ENCODE measurements at places on chromosomes 13 and 19.

GRCh38 chr19:50500753-50501151 lies 10.2 kb downstream of the JOSD2 start:
- no peak for DNase-seq

DNA sequence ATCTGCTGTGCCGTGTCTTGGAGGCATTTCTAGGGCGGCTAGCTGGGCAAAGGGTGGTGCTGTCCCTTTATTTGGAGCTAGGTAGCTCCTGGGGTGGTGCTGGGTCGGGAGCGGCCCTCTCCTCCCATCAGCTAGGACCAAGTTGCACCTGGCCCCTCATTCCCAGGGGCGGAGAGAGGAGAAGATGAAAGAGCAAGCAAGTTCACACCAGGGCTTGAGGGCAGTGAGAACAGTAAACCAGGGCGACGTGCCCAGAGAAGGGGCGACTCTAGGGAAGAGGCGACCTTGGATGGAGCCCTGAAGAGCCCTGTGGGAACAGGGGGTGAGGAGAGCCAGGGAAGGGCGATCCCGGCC lies 17.0 kb upstream of the KCNN1 start:
- DNase-seq = peak; percentile 64

- DNase-seq = no peak
These were observed 836 bp upstream of the BST2 start for GRCh38 chr19:17406046-17406886.

DNA sequence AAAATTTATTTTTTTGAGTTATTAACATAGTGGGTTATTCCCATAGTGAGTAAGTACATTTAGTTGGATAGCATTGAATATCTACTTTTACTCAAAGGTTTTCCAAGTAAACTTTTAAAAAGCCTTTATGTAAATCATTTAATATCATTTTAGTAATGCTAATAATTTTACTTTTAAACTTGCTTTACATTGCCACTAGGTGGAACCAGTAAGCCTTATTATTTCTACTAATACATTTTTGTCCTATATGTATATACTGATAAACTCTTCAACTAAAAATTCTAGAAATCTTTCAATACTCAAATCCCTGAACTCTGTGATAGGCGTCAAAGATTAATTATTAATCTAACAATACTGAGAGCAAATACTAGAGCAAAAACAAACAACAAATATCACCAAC lies 1709.2 kb upstream of the PCDH20 start:
- peak; percentile 34 for DNase-seq

- no peak for DNase-seq
These were observed 19.5 kb upstream of the DCUN1D2 start for GRCh38 chr13:113509989-113510388.

DNA sequence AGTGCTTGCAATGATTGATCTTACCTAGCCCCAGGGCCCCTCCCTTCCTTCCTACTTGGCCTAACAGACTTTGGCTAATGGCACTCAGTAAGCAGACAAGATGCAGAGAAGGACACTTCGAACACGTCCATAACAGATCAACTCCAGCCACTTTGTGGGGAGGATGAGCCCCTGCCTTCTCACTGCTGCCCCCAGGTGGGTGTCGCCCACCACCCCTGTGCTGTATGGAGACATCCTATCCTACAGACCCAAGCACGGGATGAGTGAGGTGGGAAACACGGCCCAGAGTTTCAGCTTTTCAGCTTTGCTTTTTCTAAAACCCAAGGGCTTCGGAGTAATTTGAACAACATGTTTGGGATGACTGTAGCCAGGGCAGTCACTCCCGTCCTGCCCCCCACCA lies 5.5 kb downstream of the SLC7A1 start:
- DNase-seq = no peak

DNA sequence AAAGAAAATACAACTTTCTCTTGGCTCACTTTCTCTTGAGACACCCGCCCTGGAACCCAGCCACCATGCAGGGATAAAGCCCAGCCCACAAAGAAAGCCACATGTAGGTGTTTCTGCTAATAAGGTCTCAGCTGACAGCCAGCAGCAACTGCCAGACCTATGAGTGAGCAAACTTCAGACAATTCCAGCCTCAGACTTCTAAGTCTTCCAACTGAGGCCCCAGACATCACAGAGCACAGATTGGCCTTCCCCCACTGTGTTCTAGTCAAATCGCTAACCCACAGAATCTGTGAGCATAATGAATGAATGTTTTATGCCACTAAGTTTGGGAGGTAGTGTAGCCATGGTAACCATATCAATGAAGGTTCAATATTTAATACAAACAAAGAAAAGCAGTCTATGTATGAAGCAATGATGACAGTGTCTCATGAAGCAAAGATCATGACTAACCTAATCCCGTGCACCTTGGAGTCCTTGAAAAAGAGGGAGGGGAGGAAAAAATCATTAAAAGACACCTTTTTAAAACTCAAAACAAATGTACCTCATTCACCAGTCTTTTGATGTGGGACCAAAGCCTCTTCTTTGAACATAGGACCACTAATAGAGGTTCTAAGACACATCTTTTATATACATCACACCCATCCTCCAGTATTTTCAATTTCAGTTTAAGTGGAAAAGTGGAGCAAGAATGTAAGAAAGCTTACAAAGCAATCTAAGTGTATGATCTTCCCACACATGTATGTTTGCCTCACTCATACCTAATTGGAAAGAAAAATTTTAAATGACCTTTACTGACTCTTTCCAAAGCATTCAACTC lies 6.2 kb downstream of the MRPS31 start:
- no peak for DNase-seq

DNA sequence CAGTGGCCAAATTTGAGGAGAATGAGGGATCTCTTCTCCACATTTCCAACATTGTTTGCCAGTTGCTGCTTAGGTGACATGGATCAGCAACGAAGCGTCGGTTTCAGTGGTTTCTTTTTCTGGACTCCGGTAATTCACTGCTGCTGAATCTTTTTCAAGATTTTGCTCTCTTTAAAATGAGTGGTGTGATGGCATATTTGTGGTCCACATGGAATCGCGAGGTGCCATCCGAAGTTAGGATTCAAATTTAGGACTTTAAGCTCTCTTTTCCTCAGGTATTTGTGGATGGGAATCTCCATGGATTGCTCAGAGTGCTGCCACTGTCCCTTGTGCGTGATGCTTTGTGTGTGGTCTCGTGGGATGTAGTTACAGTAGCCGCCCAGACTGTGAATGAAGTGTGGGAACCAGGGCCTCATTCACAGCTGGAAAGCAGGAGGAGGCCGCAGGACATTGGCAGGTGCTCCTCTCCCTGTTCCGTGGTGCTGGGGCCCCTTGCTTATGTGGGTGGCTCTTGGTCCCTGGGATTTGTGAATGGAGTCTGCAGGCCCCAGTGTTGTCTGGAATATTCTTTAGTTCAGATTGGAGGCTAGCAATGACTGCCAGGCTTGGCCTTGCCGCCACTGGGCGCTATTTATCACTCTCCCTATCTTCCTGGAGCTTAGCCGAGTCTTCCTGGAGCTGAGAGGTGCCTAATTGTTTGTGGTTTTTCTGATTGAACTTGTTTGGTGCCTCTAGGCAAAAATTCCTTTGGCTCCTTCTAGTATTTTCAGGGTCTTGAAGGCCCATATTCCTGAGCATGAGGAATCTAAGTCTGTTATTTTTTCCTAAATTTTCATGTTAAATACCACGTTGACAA lies 1.5 kb downstream of the ILF3 start:
- DNase-seq = peak; percentile 57

Measured in DMS53 (cell line).